ENCODE measurements at places on chromosomes 5 and 9. TPM values are rescaled to one million over a fixed set of nuclear protein-coding genes. Genes with fewer than 3 reads are reported as not detected.

Gene MLANA
- total RNA-seq: not detected

Gene PDLIM4
- 1.6 TPM for total RNA-seq

Gene KCNV2
- not detected for total RNA-seq

Gene FAM169A
- 0.28 TPM for total RNA-seq

Gene FAM13B
- total RNA-seq: 17.8 TPM

Gene PCDHGA5
- 2.1 TPM for total RNA-seq

Gene C7
- 60.7 TPM for total RNA-seq

Gene TAF11L10
- total RNA-seq: not detected

Gene TLR4
- 1.1 TPM for total RNA-seq

Gene ADGRV1
- 5.7 TPM for total RNA-seq

Gene C5orf52
- total RNA-seq: not detected

- H3K36me3 ChIP-seq: no peaks in the 10 kb centered on the region
- DNase-seq: no peak
- no peak overlapping the region for H3K27ac ChIP-seq
- H3K27me3 ChIP-seq: no peaks in the 10 kb centered on the region
- no peak overlapping the region for H3K4me3 ChIP-seq
Observed at GRCh38 chr5:66540078-66540477, 56.1 kb upstream of the MAST4 start.

GRCh38 chr5:41522193-41522786 lies 11.9 kb upstream of the PLCXD3 start:
- no peaks in the 10 kb centered on the region for H3K4me1 ChIP-seq
- no peak overlapping the region for H3K27ac ChIP-seq
- H3K27me3 ChIP-seq: no peaks in the 10 kb centered on the region
- H3K4me3 ChIP-seq: no peak overlapping the region
- no peak for DNase-seq
- no peaks in the 10 kb centered on the region for H3K36me3 ChIP-seq

- no peak overlapping the region for H3K4me3 ChIP-seq
- no peaks in the 10 kb centered on the region for H3K36me3 ChIP-seq
- H3K27ac ChIP-seq: no peak overlapping the region
- no peaks in the 10 kb centered on the region for H3K27me3 ChIP-seq
Observed at GRCh38 chr5:129051283-129051682, 43.3 kb upstream of the ISOC1 start.

DNA sequence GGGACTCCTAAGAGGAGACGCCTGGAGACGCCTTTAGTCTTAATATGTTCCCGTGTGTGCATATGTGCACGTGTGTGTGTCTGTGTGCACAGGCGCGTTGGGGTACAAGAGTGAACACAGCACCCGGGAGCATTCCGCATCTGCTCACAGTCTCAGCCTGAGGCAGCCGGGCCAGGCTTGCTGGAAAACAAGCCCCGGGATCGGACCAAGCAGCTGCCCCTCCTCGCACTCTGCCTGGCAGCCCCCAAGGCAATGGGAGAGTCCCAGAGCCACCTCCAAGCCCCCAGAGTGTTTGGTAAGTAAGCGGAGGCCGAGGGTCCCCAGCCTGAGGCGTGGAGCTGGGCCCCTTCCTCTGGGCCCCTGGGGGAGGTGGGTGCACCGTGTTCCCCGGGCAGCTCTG lies 27.3 kb upstream of the UBAC1 start:
- no peak overlapping the region for H3K4me3 ChIP-seq
- peaks cover 13% of the 10 kb centered on the region for H3K27me3 ChIP-seq
- peaks cover 9% of the 10 kb centered on the region for H3K4me1 ChIP-seq
- H3K27ac ChIP-seq: no peak overlapping the region

GRCh38 chr9:15944341-15944740 lies 391.5 kb downstream of the CCDC171 start:
- H3K4me3 ChIP-seq: no peak overlapping the region
- H3K27ac ChIP-seq: no peak overlapping the region
- no peaks in the 10 kb centered on the region for H3K27me3 ChIP-seq

- H3K36me3 ChIP-seq: no peaks in the 10 kb centered on the region
- peak; percentile 61 for DNase-seq
- no peaks in the 10 kb centered on the region for H3K27me3 ChIP-seq
- H3K4me1 ChIP-seq: peaks cover 8% of the 10 kb centered on the region
- no peak overlapping the region for H3K4me3 ChIP-seq
Observed at GRCh38 chr5:68305223-68305870, 89.8 kb downstream of the PIK3R1 start.

- H3K4me3 ChIP-seq: no peak overlapping the region
- H3K36me3 ChIP-seq: no peaks in the 10 kb centered on the region
- H3K4me1 ChIP-seq: no peaks in the 10 kb centered on the region
- no peak overlapping the region for H3K27ac ChIP-seq
- DNase-seq: no peak
- H3K27me3 ChIP-seq: no peaks in the 10 kb centered on the region
Observed at GRCh38 chr9:133634081-133634691, 2.0 kb upstream of the DBH start.

- no peak for DNase-seq
- peaks cover 2% of the 10 kb centered on the region for H3K4me1 ChIP-seq
- H3K36me3 ChIP-seq: no peaks in the 10 kb centered on the region
- no peak overlapping the region for H3K4me3 ChIP-seq
- no peak overlapping the region for H3K27ac ChIP-seq
Observed at GRCh38 chr5:40672425-40672824, 7.3 kb upstream of the PTGER4 start.

- H3K4me1 ChIP-seq: no peaks in the 10 kb centered on the region
- H3K27ac ChIP-seq: no peak overlapping the region
- H3K27me3 ChIP-seq: no peaks in the 10 kb centered on the region
- no peak for DNase-seq
- no peak overlapping the region for H3K4me3 ChIP-seq
Observed at GRCh38 chr5:113017881-113018635, 41.5 kb downstream of the DCP2 start.

DNA sequence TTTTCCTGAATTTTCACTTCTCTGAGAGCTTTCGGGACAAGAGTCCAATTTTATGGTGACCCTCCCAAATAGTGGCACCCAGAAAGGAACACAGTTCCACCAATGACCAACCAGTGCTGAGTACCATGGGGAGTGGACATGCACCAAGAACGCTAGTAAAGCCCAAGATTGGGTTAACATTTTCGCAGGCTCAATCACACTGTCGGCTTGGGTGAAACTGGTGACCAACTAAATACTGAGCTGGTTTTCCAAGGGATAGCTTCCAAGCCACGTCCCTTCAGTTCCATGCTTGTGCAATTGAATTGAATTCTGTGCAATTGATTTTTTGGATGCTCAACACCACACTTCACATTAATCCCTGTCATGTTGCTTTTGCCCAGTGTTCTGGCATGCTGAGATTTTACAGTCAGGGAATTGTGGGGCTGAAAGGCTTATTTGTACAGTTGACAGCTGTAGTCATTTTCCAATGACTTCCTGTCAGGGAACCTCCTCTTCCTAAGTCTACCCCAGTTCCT lies 37.6 kb upstream of the TRMT10B start:
- H3K27ac ChIP-seq: no peak overlapping the region
- H3K27me3 ChIP-seq: no peaks in the 10 kb centered on the region
- H3K4me1 ChIP-seq: no peaks in the 10 kb centered on the region
- no peak overlapping the region for H3K4me3 ChIP-seq

DNA sequence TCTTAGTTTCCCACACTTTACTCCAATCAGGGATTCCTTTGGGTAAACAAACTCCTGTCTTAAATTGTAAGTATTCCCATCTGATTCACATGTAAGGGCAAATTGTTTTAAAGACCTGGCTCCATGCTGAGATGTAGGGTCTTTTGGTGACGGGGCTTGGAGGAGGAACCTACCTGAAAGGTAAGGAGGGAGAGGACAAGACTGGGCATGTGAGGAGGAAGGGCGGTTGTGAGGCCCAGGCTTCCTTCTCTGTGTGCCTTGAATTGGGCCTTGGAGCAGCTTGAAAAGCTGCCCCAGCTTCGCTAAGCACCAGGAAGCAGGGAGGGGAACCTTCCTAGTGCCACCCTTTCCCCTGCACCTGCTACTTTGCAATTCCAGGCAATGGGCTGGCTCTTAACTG lies 86.8 kb downstream of the C9orf152 start:
- no peaks in the 10 kb centered on the region for H3K4me1 ChIP-seq
- no peak for DNase-seq
- no peaks in the 10 kb centered on the region for H3K27me3 ChIP-seq
- H3K4me3 ChIP-seq: no peak overlapping the region
- H3K27ac ChIP-seq: no peak overlapping the region

DNA sequence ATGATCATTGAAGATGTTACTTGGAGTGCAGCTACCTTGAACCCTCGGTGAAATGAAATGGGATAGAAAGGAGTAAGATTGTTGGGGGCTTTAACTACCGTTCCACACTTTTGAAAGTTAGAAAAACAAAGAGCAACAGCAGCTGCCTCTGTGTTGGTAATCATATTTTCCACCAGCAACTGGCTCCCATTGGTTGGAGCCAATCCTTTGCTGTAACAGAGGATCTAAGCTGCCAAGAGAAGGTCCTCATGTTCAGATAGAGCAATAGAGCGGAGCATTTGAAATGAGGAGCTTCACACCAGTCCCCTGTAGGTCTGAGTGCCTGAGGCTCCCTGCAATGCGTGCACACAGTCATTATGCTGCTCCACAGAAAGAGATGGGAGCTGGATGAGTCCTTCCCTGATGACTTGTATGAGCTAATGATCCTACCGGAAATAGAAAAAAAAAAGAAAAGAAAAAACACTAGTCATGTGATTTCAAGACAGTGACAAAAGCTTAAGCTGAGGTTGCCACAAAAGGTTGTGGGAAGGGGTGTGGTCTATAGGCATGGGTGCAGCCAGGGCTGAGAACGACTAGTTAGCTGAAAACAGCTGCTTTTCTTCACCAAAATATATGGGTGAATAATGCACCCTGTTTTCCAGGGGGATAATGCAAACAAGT lies 300.7 kb downstream of the MLLT3 start:
- H3K4me1 ChIP-seq: peaks cover 6% of the 10 kb centered on the region
- H3K36me3 ChIP-seq: no peaks in the 10 kb centered on the region
- H3K27ac ChIP-seq: no peak overlapping the region
- H3K27me3 ChIP-seq: no peaks in the 10 kb centered on the region

- H3K27ac ChIP-seq: no peak overlapping the region
- DNase-seq: no peak
- H3K4me3 ChIP-seq: no peak overlapping the region
- H3K4me1 ChIP-seq: peaks cover 23% of the 10 kb centered on the region
- H3K27me3 ChIP-seq: no peaks in the 10 kb centered on the region
- H3K36me3 ChIP-seq: no peaks in the 10 kb centered on the region
Observed at GRCh38 chr9:124386201-124386600, 29.0 kb downstream of the PSMB7 start.

DNA sequence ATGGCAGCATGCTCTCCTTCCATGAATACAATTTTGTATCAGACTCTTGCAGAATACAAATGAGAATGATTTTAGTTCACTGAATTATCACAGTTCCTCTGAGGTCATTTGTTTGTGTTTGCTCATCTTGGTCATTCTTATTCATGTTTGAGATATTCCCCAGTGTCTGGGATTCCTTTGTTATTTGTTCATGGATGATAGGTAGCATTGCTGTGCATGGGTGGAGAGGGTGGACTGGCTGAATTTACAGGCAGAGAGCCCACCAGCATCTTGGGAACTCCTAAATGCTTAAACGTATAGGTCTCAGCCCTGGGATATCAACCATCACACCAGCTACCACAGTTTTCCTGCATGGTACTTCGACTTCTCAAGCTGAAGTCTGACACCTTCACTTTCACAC lies 459.8 kb downstream of the CCDC171 start:
- no peak for DNase-seq
- H3K4me3 ChIP-seq: no peak overlapping the region
- no peaks in the 10 kb centered on the region for H3K36me3 ChIP-seq
- H3K4me1 ChIP-seq: no peaks in the 10 kb centered on the region
- no peak overlapping the region for H3K27ac ChIP-seq
- no peaks in the 10 kb centered on the region for H3K27me3 ChIP-seq

GRCh38 chr5:135719428-135720063 lies 114.9 kb upstream of the SLC25A48 start:
- no peak overlapping the region for H3K4me3 ChIP-seq
- no peak overlapping the region for H3K27ac ChIP-seq
- no peak for DNase-seq
- no peaks in the 10 kb centered on the region for H3K4me1 ChIP-seq
- no peaks in the 10 kb centered on the region for H3K36me3 ChIP-seq

GRCh38 chr5:60541980-60542379 lies 158.0 kb downstream of the DEPDC1B start:
- no peak overlapping the region for H3K4me3 ChIP-seq
- H3K27ac ChIP-seq: no peak overlapping the region

DNA sequence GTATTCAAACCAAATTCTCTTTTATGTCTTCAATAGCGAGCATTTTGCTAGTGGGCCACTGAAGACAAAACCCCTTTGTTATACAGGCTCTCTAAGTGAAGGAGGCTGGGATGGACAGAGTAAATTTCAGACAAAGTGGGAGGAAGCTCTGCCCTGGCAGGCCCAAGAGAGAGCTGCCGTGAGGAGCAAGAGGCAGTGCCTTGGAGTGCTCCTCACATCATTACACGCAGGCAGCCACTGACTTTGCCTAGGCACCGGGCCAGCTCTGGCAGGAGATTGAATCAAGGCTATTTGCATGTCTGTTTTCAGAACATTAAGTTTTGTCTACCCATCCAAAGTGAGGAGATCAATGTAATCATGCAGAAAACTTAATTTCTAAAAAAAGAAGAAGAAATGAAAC lies 167.7 kb downstream of the CCDC192 start:
- H3K36me3 ChIP-seq: no peaks in the 10 kb centered on the region
- H3K27me3 ChIP-seq: no peaks in the 10 kb centered on the region
- H3K4me3 ChIP-seq: no peak overlapping the region
- no peak overlapping the region for H3K27ac ChIP-seq

DNA sequence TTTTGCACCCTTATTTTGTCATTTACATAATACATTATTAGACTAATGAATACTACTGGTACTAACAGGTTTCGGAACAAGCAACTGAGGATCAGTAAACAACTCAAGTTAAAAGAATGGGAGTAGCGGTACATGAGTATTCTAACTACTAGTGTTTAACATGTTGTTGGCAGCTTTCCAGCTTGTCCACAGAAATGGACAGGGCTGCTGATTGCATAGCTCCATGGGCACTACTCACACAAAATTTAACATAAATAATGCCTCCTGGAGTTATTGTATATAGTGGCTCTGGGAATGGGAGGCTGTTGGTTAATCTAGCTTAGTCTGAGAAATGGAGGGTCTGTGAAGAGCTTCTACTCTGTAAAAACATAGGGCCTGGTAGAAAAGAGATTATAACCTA lies 6.7 kb downstream of the NCBP1 start:
- no peak overlapping the region for H3K4me3 ChIP-seq
- no peak overlapping the region for H3K27ac ChIP-seq
- peaks cover 25% of the 10 kb centered on the region for H3K4me1 ChIP-seq
- DNase-seq: no peak
- peaks cover 5% of the 10 kb centered on the region for H3K36me3 ChIP-seq

DNA sequence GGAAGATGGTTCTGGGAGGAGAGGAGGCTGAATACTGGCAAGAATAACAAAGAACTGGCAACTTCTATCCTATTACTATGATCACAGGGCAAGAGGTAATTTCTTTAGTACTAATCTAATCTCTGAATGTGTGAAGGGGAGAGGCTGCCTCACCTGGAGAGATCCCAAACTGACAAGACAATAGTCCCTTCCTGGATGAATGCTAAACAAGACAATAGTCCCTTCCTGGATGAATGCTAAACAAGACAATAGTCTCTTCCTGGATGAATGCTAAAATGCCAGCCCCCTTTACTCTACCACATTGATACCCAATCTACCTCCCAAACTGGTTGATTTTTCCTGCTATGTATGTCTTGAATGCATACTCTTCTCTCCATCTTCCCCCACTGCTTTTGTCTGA lies 145.2 kb downstream of the SIL1 start:
- DNase-seq: no peak
- no peak overlapping the region for H3K4me3 ChIP-seq
- H3K27me3 ChIP-seq: no peaks in the 10 kb centered on the region
- H3K36me3 ChIP-seq: no peaks in the 10 kb centered on the region
- no peaks in the 10 kb centered on the region for H3K4me1 ChIP-seq

Measured in pancreas (tissue), 10 donors.